ENCODE measurements at places on chromosomes 13 and 19.

DNA sequence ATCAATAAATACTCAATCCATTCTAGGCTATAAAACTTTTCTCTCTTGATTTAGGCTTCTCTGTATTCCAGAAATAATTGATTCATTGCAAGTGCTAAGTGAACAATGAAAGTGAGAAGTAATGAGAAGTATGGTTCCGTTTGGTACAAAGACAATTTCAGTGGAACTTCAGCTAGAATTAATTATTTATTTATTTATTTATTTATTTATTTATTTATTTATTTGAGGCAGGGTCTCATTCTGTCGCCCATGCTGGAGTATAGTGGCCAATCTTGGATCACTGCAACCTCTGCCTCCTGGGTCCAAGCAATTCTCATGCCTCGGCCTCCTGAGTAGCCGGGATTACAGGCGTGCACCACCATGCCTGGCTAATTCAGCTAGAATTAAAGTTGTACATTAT, 262.1 kb downstream of the B3GLCT start:
- no peak for DNase-seq

- DNase-seq, result no peak
Observed at GRCh38 chr13:50030315-50030714, 15.1 kb downstream of the KCNRG start.

GRCh38 chr13:78998630-78999315, 339.8 kb upstream of the OBI1 start:
- no peak for DNase-seq

GRCh38 chr13:54636231-54636630, 1607.6 kb downstream of the OLFM4 start:
- no peak for DNase-seq

- DNase-seq, result no peak
Observed at GRCh38 chr13:113457510-113457909, 4.2 kb upstream of the ADPRHL1 start.

GRCh38 chr19:15144046-15144646, 36.9 kb downstream of the SYDE1 start:
- DNase-seq, result no peak

GRCh38 chr13:60620611-60621395, 223.8 kb downstream of the TDRD3 start:
- no peak for DNase-seq

DNA sequence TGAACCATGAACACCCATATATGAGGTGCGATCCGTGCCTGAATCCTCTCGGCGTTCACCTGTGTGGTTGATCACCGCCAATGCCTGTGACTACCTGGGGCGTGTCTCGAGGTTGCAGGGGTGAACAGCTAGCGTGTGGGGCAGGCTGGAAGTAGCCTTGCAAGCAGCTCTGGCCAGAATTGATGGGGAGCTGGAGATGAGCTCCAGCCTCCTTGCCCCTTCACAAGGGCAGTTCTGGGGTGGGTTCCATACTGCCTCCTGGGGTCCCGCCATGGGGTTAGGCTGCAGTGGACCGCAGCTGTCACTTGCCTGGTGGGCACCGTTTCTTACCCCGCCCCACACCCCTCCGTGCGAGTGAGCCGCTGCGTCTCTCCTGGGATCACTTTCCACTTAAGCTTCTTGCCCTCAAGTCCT, 154.5 kb upstream of the SOX1 start:
- peak; percentile 25 for DNase-seq

GRCh38 chr13:99028890-99029289, 51.0 kb upstream of the DOCK9 start:
- DNase-seq, result no peak

DNA sequence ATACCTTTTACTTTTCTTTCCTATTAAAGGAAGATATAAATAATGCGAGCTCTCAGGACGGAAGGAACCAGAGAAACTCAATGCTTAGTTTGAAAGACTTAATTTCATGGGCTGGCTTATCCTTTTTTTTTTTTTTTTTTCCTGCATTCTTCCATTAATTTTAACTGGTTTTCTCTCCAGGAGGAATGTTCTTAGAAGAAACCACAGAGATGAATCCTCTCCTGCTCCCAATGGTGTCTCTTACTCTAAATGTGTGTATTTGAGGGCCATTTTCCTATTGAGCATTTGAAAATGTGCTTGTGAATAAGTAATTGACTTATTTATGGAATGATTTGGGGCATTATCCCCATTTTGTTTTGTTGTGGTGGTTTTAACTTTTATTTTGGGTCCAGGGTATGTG, 494.9 kb downstream of the FOXO1 start:
- no peak for DNase-seq

DNA sequence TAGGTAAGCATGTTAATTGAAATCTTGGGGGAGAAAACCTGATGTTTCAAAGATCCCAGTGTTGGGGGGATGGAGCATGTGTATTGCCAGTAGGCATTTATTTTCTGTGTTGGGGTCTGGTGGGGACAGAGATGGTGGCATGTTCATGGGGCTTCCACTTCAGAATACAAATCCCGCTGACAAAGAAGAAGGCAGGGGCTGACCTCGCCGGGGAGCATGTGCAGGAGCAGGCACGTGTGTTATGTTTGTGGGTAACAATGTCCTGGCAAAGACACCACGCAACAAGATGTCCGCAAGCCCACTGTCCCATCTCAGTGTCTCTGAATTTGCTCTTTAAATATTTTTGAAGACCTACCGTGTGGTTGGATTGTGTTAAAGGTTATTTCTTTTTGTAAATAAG, 164.5 kb downstream of the TEX29 start:
- no peak for DNase-seq

DNA sequence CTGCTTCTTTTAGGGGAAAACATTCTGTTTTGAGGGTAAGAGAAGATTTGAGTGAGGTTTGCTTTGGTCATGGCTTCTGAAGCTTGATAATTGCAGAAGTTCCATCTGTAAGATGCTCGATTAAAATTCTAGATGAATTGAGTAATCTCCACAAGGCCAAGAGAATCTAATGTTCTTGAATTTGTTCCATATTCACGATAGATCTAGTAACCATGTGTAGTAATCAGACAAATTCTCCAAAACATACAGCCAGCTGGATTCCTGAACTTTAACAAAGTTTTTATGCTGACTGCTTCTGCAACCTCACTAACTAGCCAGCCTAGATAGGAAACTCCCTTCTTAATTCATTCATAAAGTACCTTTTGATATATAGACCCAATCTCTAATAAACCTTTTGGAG, 92.7 kb downstream of the COL4A2 start:
- DNase-seq, result no peak

GRCh38 chr19:9966024-9966423, 29.7 kb upstream of the OLFM2 start:
- DNase-seq, result no peak

DNA sequence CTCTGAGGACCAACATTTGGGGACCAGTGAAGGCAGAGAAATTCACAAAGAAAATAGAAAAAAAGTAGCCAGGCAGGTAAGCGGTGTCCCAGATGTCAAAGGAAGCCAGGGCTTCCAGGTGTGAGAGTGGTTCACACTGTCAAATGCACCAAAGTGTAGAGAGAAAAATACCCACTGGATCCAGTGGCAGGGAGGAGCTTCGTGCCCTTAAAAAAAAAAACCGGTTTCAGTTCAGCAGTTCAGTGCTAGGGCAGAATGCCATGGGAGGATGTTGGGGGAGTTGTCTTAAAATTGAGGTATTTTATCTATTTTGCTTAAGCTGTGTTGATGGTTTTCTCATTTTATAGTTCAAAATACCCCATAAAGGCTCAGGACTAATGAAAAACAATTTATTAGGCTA, 47.8 kb upstream of the C1QTNF9 start:
- no peak for DNase-seq

DNA sequence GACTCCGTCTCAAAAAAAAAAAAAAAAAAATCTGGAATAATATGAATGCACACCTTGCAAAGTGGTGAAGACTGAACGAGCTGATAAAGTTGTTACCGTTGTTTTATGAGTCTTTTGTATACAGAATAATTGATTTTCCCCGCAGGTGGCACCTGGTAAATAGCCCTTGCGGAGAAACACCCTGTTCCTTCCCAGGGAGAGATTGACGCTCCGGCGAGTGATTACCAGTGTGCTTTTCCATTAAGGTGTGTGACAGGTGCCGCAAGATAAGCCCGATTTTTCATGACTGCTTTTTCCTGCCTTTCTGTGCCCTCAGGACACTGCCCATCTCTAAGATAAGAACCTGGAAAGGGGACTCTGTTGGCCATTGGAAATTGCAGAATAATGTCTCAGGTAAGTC, 943 bp downstream of the ZNF302 start:
- DNase-seq, result no peak

GRCh38 chr13:21671620-21672286, 880 bp downstream of the FGF9 start:
- no peak for DNase-seq

- no peak for DNase-seq
Observed at GRCh38 chr13:93851236-93851635, 624.6 kb downstream of the GPC6 start.

DNA sequence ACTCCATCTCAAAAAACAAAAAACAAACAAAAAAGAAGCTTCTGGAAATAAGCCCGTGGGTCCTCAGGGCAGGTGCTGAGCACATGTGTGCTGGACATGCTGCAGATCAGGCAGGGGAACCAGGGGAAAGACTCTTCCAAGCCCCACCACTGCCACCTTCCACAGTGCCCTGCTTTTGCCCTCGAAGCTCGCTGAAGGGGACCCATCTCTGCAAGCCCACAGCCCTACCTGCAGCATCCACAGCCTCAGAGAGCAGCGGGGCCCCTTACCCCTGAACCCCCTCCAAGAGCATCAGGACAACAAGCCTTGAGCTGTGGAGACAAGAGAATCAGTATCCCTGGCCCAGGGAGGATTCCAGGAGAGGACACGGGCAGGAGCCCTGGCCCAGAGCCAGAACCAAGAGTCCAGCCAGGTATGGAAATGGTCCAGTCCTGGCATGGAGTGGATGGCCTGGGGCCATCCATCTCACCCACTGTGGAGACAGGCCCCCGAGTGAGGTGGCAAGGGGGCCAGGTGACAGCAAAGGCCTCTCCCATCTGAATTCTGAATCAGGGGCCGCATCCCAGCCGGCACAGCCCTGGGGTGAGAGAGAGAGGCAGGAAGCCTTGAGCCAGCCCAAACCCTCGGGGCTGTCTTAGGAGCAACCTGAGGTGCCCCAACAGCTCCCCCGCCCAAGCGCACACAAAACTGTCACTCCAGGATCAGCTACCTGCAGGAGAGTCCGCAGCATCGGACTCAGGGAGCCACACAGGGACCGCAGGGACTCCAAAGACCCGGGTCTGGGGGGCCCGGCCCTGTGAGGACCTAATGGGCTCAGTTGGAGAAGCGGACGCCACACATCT, 51.8 kb upstream of the TPM4 start:
- DNase-seq, result peak; percentile 50

DNA sequence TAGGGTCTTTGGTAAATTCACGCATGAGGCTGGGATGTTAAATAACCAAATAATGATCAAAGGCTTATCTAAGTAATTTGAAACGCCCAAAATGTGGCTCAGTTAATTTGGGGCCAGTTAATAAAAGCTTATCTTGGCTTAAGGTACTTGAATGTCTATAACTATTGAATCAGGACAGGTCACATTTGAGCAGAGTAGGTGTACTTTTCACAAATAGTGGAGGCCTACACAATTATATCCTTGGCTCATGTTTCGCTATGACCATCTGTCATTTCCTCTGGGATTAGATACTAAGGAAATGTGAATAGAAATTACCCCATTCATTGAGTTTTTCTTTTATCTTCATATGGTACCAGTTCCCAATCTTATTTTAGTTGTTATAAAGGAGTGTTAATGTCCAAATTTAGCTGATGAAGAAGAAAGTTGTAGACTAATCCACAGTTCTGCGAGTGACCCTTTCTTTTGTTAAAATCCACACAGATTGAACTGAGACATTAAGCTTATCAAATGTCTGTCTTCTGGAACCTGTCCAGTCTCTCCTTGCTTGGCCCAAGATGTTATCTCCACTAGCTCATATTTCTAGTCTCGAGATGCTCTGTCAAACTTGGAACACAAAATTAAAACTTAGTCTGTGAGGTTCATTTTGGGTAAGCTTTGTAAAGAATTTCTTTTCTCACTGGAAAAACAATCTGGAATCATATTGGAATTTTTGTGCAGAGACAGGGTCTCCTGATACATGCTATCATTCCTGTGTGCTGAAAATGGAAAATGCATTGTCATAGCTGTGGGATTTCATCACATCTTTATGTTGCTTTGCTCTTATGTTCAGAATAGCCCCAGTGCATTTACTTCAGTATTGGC, 31.0 kb downstream of the SLAIN1 start:
- DNase-seq, result no peak

GRCh38 chr13:50376895-50377575, 361.8 kb downstream of the KCNRG start:
- DNase-seq, result no peak

- no peak for DNase-seq
Observed at GRCh38 chr13:76148374-76148773, 512.2 kb downstream of the LMO7 start.

GRCh38 chr19:32471811-32472210, 66.2 kb downstream of the DPY19L3 start:
- no peak for DNase-seq

DNA sequence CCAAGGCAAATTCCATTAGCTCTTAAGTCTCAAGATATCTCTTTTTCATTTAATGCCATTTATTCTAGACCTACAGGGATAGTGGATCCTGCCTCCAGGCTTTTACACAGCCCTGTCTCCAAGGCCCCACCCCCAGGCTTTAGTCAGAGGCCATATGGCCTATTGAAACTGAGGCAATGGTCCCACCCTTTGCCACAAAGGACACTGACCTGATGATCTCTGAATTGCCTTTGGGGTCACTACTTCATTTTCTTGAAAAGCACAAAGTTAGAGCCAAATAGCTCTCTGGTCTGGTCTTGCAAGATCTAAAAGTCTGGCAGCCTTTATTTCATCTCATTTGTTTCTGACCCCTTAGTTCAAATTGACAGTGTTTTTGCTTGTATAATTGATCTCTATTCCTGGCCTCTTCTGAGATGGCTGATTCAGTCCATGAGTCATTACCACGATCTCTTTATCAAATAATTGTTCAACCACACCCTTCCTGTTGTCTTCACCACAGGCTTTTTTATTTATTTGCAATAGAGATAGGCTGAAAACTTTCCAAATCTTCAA, 209.8 kb downstream of the FGF14 start:
- DNase-seq, result no peak

Measured in activated naive CD4-positive, alpha-beta T cell treated with anti-CD3 and anti-CD28 coated beads, Interleukin-2, amount 50 U/mL, for 72 hours (primary cell).